Omental fat pad (tissue), 4 donors: ENCODE measurements at places on chromosomes 6 and 20.

GRCh38 chr6:135475292-135475886, 22.2 kb downstream of the AHI1 start:
- DNase-seq: no peak

GRCh38 chr6:36131511-36132245, 1.4 kb downstream of the MAPK13 start:
- DNase-seq: no peak

DNA sequence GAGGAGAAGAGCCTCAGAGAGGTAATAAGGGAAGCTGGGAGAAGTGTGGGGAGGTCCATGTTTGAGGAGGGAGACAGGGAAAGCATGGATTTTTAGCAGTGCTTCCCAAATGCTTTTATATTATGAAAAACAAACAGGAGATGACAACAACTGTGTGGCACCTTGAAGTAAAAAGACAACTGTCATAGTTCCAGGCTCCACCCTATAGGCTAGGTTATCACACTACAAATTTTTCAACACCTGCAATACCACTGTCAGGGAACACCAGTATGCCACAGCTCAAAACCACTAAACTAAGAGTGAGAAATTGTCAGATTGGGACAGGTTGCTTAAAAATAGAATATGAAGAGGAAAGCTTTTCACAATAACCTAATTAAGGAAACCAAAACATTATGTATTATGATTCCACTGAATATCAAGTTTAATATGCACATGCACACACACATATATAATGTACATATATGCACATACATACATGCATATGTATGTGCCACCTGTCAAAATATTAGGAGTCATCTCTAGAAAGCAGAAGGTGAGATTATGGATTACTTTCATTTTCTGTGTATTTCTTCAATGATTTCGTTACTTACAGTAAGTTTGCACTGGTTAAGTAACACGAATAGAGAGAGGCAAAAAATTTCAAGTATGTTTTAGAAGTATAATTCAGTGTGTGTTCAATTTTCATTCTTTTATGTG, 261.2 kb downstream of the PTPRK start:
- DNase-seq: no peak

- no peak for DNase-seq
Observed at GRCh38 chr20:3313683-3314065, 74.7 kb upstream of the SLC4A11 start.

DNA sequence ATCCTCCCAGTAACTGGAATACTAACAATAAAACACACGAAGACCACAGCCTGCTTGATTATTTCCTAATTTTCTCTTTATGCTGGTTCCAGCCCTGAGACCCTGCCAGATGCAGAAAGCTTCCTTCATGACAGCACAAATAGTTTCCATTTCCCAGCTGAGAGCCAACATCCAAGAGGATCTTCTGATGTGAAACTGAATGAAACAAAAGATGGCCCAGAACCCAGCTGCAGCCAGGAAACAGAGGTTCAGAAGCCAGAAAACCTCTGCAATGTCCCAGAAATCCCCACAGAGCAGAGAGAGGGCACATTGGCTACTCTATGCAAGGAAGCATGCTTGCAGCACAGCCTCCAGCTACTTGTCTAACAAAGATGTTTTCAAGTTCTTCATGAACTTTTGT, 61.8 kb upstream of the PLEKHG1 start:
- no peak for DNase-seq

- DNase-seq: peak; percentile 82
Observed at GRCh38 chr6:54717849-54718455, 128.6 kb upstream of the FAM83B start.

- DNase-seq: no peak
Observed at GRCh38 chr20:34300809-34301586, 2.2 kb downstream of the AHCY start.

- no peak for DNase-seq
Observed at GRCh38 chr20:25160467-25160866, 35.0 kb upstream of the ENTPD6 start.
